ENCODE measurements at places on chromosomes 11 and 22.

- DNase-seq = no peak
Measured at GRCh38 chr11:82631722-82632630, 101.7 kb downstream of the FAM181B start.

- no peak for DNase-seq
Measured at GRCh38 chr11:97746818-97747217, 1273.9 kb upstream of the CNTN5 start.

DNA sequence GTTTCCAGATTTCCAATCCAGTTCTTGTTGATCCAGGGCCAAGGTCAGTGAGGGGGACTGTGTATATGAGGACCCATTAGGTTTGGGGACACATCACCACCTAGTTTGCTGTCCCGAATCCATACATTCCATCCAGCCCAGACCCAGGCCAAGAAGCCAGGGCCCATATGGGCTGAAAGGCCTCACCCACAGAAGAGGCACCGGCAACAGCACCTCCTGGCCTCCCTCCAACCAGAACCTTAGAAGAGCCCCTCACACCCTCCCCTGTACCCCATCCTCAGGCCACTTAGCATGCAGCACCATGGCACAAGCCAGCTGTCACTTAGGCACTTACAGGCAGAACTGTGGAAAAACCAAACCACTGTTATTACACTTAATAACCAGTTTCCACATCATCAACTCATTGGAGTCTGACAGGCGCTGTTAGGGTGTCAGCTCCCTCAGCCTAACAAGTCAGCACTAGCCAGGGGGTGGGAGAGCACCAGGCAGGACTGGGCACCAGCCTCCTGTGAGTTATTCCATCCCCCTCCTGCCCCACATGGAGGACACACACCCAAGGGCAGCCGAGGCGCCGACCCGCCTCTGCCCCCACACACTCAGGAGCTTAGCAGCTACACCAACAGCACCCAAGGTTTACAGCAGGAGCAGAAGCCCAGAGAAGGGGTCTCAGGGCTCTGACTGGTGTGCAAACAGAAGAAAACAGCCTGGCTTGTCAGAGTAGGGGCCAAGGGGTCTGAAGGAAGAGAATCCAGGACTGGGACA lies 132.0 kb downstream of the BUD13 start:
- DNase-seq = no peak

GRCh38 chr11:126135235-126136176 lies 72.8 kb upstream of the CDON start:
- DNase-seq = no peak

GRCh38 chr22:24209687-24210086 lies 28.4 kb downstream of the SUSD2 start:
- no peak for DNase-seq

GRCh38 chr11:95586661-95587060 lies 202.9 kb downstream of the FAM76B start:
- DNase-seq = no peak

DNA sequence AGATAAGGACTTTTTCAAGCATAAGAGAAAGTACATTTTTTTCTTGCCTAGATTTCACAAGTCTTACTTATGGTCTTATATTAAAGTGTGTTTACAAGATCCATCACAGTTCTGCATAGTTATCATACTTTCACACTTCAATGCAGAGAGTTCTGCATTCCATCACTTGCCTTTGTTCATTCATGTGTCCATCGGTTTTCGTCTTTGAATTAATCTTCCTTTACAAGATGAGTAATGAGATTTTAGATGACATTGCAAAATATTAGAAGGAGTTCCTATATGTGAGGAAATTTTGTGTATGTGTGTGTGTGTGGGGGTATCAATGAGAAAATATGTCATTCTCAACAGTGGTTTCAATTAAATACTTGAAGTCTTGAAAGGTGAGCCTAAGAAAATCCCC lies 98.1 kb upstream of the GUCY1A2 start:
- no peak for DNase-seq

- no peak for DNase-seq
Measured at GRCh38 chr11:91981995-91982394, 242.6 kb upstream of the FAT3 start.

DNA sequence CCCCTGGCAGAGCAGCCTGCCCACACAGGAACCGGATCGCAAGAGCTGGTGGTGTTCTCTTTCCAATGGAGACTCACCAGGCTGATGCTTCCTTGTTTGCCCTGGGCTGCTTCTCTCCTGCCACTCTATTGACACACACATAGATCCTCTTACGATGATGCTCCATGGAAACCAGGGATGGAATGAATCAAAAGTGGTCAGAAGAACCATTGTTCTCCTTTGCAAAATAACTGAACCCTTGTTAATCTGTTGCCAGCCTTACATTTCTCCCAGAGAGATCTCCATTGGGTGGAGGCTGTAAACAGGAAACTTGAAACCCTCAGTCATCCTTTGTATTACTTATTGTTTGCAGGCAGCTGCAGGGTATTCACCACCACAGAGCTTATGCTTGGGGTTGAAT lies 24.6 kb upstream of the LDLRAD3 start:
- no peak for DNase-seq

DNA sequence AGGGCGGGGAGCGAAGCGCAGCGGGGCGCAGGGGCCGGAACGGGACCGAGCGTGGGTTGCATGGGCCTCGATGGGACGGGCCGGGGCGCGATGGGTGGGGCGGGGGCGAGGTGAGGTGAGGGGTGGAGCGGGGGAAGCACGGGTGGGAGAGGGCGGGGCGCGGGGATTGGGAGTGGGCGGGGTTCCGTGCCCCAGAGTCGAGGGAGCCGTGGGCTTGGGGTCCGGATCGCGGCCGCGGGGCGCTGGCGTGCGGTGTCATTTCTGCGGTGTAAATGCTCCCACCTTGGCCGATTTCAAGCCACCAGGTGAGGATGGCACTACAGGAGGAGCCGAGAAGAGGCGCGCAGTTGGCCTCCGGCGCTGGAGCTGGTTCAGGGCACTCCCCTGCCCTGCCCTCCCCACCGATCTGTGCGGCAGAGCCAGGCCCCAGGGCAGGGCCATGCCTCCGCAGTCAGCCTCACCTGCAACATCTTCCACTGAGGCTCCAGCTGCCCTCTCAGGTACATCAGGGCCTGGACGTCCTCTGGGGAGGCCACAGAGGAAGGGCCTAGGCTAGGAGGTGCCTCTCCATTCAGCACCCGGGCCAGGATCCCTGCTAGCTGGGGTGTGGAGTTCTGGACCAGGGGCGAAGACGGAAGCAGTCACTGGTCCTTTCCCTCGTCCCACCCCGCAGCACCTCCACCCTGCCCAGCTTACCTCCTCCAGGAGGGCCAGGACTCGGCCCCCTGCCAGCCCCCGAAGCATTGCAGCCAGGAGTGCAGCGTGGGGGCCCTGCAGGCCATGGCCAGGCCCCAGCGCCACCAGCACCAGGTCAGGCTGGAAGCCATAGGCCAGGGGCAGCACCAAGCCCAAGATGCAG lies 620 bp upstream of the TUBGCP6 start:
- no peak for DNase-seq

- no peak for DNase-seq
Measured at GRCh38 chr11:106988151-106989077, 29.9 kb downstream of the GUCY1A2 start.

- DNase-seq = no peak
Measured at GRCh38 chr11:34870548-34871196, 45.5 kb downstream of the APIP start.

DNA sequence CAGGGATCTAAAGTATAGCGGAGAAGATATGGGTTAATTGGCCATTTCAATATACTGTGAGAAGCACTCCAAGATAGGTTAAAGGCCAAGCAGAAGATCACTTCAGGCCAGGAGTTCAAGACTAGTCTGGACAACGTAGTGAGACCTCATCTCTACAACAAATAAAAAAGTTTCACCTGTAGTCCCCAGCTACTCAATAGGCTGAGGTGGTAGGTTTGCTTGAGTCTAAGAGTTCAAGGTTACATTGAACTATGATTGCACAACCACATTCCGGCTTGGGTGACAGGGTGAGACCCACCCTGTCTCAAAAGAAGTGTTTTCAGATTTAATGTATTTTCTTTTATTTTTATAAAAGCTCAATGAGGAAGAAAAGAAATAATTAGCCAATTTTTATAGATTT lies 25.4 kb downstream of the PATL1 start:
- no peak for DNase-seq

GRCh38 chr11:10728154-10728553 lies 22.9 kb upstream of the CTR9 start:
- DNase-seq = no peak

DNA sequence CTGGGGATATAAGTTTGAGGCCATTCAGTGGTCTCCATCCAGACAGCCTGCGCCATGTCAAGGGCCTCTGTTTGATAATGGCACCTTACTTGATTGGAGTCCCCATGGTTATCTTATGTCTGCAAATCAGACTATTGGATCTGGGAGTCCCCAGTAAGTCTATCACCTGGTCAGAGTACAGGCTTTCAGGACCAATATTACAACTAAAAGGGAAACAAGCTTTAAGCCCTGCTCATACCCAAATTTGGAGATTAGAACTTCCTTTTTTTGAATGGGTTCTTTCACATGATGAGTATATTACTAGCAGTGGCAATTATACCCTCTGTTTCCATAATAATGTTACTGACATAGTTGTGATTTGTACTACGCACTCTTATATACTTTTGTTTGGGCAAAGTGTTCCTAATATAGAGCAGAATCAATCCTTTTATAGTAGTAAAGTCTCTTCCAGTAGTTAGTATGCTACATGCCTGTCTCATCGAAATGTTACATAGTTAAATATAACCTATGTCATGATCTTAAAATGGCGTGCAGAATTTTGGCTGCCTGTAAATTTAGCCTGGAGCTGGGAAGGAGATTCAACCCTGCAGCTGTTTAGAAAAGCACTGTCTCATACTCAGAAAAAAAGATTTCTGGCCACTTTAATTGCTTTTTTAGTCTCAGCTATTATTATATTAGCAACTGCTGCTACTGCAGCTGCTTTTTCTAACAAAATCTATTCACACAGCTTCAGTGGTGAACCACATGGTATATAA lies 4.9 kb downstream of the MS4A15 start:
- DNase-seq = no peak

GRCh38 chr22:36343070-36343719 lies 44.6 kb downstream of the MYH9 start:
- DNase-seq = no peak

DNA sequence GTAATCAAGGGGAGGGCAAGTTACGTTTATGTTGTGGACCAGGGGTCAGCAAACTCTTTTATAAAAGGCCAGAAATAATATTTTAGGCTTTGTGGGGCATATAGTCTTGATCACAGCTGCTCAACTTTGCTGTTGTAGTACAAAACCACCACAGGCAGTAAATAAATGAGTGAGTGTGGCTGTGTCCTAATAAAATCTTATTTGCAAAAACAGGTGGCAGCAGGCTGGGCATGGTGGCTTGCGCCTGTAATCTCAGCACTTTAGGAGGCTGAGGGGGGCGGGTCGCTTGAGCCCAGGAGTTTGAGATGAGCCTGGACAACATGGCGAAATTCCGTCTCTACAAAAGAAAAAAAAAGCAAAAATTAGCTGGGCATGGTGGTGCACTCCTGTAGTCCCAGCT lies 57.9 kb upstream of the NUP160 start:
- no peak for DNase-seq

DNA sequence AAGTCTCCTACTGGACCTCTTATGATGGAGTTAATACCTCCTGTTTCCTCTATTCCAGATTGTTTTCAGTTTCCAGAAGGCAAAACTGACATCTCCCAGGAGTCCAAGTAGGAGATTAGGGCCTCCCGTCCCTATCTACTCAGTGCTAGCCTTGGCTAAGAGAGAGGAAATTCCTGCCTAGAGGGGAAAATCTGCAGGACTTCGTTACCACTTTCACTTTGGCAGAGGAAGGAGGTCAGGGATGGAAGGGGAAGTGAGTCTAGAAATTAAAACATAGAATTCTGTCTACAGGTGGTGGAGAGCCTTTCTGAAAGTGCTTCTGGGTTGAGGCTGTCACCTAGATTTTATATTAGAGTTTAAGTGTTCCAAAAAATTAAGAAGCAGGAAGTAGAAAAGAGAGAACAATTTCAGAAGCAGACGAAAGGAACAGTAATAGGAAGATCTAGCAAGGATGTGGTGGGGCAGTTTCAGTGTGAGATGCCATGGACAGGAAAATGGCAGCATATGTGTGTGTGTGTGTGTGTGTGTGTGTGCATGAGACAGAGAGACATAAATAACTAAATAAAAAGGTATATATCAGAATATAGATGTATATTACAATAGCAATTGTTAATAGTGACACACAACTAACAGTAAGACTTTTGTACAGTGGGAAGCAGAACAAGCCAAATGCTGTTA lies 2.4 kb upstream of the TRIM68 start:
- DNase-seq = no peak

GRCh38 chr11:12853652-12854296 lies 155.3 kb upstream of the RASSF10 start:
- no peak for DNase-seq

DNA sequence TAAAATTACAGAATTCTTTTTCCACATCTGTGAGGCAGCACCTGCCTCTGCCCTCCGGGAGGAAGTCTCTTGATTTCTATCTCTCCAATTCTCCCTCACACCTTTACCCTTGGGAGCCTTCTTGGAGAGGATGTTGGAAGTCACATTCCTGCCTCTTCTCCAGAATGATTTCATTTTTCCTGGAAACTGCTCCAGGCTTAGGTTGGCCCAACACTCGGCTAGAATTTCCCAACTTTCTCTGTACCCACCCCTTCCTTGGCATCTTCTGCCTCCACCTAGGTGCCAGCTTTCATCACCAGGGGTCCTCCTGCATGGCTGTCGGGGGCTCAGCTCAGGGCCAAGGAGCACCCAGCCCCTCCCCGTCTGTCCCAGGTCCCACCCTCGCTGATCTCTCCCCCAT lies 43.2 kb downstream of the SLCO2B1 start:
- no peak for DNase-seq

All from CD4-positive, alpha-beta T cell treated with Interferon alpha-2 for 1 hour (primary cell).